ENCODE measurements at places on chromosomes 7 and 10.
A peak's percentile ranks its signal among the peaks of the same experiment; 100 is the strongest.

GRCh38 chr7:133712544-133712943 is 414.6 kb upstream of the LRGUK start:
- DNase-seq: no peak

GRCh38 chr7:133789974-133790373 is 337.2 kb upstream of the LRGUK start:
- DNase-seq: no peak

DNA sequence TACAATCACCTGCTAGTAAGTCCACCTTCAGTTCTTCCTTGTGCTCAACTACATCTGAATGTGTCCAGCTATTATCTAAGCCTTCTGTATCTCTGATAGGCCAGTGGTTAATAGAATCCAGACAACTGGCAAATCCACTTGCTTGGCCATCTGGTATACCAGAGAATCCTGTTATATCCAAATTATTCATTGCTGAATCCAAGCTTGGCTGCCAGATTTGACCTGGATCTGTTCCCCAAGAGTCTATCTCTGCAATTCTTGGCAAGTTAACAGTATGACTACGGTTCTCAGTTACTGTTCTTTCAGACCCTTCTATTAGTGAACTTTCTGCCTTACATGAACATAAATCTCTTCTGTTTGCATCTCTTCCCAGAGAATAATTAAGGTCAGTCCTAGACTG is 154.6 kb upstream of the TARP start:
- no peak for DNase-seq

DNA sequence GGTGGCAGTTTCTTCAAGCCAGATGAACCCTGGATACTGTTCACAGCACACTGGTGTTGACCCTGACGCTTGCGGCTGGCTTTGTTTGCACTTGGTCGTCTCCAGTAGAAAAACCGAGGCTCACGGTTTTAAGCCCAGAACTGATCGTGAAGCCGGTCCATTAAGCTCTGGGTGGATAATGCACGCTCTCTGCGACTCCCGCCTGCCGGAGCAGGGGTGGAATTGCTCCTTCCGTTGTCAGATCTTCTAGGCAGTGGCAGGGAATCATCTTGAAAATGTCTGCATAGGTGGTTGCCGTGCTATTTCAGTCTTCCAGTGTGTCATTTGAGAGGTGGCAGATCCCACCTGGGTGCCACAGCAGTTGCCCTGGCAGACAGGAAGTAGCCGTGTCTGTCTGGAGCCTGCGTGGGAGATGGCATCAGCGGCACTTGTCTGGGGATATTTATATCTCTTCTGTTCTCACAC is 35.9 kb upstream of the AP5Z1 start:
- peak; percentile 79 for DNase-seq

DNA sequence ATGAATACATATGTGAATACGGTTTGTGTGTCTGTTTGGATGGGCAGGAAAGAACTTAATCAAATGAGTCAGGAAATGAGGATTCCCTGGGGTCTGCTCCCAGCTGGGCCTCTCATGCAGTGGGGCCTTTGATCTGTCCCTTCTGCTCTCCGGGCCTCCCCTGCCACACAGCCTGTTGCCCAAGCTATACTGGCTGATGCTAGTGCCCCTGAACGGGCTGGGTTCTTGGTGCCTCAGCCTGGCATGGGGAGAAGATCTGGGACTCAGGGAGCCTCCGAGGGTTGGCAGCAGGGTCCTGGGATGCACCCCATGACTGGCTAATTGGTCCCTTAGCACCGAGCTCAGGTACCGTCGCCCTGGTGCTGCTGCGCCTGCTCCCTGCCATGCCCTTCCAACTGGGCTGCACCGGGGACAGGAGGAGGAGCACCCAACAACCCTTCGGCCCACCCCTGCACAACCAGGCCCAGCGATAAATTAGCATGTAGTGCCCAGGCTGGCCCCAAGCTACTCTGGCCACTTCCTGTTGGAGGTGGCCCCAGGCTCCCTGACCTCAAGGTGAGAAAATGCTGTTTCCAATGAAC is 59.9 kb upstream of the DUSP5 start:
- DNase-seq: no peak

DNA sequence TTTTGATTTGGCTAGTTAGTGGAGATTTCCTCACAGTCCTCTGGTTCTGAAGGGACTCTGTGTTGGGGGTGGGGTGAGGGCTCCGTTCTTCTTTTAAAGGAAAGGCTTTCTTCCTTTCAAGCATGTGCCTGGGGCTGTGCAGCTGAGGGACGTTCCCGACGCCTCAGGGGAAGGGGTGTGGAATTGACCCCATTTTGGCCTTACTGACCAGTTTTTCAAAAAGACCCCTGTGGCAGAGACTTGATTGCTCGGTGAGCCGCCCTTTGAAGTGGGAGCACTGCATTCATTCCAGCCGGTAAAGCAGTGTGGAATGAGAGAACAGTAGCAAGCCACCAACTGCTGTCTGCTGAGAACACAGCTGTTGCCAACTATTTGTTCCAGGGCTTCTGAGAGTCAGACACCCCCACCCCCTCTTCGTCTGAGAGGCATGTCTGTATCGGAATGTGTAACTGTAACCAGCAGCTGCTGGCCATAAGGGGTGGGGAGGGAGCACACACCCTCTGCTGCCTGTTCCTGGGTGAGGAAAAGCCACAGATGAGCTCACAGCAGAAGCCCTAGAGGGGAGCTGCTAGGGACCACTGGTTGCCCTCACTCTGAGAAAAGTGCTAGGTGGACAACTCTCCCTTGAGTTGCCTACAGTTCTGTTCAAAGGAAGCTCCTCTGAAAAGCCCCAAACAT is 33.2 kb downstream of the WBP1L start:
- no peak for DNase-seq
